ENCODE measurements at places on chromosomes 12 and 14. TPM values are rescaled to one million over a fixed set of nuclear protein-coding genes. Genes with fewer than 3 reads are reported as not detected.

LPCAT3 gene
- total RNA-seq, result 95.9 TPM

SLCO1B1 gene
- total RNA-seq, result not detected

PLCZ1 gene
- not detected for total RNA-seq

DNA sequence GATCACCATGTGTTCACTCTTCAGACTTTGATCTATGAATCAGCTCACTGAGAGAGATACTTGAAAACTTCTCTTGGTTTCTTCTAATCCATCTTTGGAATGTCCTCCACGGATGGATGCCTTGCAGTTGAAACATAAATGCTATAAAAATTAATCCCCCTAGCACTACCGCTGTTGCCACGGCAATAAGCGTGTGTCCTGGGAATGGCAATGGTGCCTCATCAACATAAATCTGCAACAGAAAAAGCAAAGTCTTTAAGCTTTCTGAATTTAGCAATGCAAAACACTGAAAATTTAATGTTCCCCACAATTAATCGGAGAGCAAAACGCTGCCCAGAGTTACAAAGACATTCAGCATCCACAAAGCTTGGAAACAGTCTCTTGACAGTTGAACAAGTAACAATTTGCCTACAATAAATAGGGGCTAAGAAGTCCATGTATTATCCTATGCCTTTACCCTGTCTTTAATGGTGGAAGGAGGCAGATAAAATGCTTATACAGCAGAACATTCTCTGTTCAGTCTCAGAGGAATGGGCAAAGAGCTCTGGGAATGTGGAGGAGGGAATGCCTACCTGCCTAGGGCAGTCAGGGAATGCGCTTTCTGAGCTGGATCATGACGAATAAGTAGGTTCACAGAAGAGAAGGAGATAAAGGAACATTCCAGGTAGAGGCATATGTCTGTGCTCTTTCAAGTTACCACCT is 70.9 kb upstream of the PPP4R3A start:
- no peak for DNase-seq

HEATR5A gene
- 38.5 TPM for total RNA-seq

- DNase-seq, result no peak
Measured at GRCh38 chr12:124464062-124464461, 103.3 kb downstream of the NCOR2 start.

KIF5A gene
- 0.99 TPM for total RNA-seq

APOF gene
- total RNA-seq, result not detected

GRCh38 chr14:68786491-68787091 is 6.3 kb downstream of the ZFP36L1 start:
- peak; percentile 58 for DNase-seq

SLC39A5 gene
- total RNA-seq, result 0.57 TPM

DNA sequence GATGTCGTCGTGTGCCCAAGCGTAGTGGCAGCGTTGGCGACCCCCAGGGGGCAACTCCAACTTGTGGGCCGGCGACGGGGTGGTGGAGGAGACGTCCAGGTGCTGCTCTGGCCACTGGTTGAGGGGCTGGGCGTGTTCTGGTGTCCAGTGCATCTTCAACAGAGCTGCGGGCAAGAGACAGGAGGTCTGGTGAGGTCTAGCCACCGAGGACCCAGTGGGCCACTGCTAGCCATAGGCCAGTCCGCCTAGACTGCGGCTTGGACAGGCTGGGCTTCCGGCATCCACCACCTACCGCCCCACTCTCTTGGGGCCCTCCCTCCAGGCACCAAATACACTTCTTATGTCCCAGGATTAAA is 26.3 kb downstream of the FIGNL2 start:
- DNase-seq, result no peak

DNA sequence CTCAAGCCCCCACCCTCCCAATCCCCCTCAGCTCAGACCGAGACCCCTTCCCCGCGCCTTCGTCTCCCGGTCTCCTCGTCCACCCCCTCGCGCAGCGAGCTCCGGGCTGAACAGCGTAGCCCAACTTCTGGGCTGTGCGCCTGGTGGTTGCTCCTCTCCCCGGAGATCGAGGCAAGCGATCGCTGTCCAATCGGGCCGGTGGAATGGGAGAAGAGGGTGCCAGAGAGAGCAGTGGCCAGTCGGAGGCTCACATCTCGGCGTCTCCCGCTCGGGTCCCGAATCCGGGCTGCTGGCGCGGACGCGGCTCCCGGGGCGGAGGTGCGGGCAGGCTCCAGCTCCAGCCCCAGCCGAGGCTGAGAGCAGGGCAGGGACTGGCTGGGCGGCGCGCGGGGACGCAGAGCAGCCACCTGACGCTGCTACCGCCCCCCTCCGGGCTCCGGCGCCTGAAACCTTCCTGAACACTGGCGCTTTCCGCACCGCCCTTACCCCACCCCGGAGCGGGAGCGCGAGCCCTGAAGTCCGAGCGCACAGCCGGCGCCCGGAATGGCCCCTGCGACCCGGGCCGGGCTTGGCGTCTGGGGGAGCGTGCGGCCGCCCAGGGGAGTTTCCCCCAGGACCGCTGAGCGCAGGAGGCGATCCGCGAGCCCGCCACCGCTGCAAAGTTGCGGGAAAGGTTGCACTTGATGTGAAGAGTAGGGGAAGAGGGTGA is 508 bp upstream of the KCNH5 start:
- DNase-seq, result no peak
